NCI-H1436 treated with DMSO at 0.1 percent for 48 hours (cell line): ENCODE measurements at places on chromosomes 1 and 21.

GRCh38 chr1:107555578-107555977 is 409.4 kb downstream of the VAV3 start:
- no peak for DNase-seq

GRCh38 chr21:42734323-42734971 is 81.0 kb downstream of the PDE9A start:
- DNase-seq = no peak

DNA sequence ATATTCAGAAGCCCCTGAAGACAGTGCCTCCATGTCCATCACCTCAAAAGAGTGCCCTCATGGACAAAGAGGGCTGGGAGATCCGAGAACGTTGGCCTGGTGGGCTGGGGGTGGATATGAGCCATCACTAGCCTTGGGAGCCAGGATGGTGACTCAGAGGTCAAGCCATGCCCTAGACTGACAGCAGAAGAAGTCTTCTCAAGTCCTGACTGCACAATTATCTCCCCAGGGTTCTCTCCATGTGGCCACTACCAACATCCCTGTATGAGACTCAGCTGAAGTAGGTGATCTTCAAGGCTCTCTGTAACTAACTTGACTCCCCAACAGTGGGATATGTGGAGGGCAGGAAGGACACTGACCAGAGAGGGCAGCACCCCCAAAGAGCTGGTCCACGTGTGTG is 7.1 kb upstream of the USF1 start:
- no peak for DNase-seq

- DNase-seq = no peak
Measured at GRCh38 chr1:230509281-230509977, 83.3 kb upstream of the PGBD5 start.

- DNase-seq = no peak
Measured at GRCh38 chr1:193299038-193299437, 112.6 kb upstream of the B3GALT2 start.

DNA sequence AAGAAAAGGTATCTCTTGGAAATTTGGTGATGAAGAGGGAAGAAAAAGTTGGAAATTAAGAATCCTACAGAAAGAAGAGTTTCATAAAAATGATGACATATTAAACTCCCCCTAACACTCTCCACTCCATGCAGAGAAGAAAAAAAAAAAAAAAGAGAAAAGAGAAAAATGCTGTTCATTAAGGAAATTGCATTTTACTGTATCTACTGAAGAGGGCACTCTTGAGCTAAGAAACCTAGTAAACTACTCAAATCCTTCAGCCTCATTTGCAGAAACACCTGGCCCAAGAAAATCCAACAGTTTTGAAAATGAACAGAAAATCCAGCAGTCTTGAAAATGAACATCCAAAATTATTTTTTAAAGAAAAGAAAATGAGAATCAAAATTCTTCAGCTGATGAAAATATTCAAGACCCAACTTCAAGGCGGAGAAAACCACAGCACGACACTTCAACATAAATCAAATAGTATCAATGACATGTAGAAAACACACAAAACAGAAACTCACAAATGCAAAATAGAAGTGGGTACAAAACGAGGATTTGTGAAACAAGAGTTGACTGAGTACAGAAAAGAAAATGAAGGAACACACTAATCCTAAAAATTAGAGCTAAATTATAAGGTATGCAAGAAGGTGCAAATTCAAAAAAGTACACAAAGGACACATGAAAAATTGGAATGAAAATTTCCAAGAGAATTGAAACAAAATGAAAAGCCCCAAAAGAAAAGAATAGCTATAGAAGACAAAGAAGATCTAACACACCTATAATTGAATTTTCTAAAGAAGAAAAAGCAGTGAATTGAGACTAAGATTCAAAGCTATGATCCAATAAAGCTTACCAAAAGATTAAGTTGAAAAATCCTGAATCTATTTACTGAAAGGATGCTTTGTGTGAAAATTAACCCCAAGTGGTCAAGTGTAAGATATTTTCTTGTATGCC is 73.2 kb upstream of the DNAJC6 start:
- peak; percentile 7 for DNase-seq

DNA sequence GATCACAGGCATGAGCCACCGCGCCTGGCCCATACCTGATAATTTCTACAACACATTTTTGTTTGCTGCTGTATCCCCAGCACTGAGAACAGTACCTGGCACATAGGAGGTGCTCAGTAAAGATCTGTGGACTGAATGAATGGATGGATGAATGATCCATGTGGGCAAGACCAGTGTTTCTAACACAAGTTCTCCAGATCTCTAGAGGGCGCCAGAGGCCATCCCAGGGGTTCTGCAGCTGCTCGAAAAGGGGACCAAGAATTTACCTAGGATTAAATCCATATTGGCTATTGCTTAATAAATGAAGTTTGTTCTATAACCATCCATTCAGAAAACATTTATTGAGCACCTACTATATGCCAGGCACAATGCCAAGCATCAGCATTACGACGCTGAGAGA is 167.7 kb downstream of the ACTL8 start:
- peak; percentile 49 for DNase-seq

DNA sequence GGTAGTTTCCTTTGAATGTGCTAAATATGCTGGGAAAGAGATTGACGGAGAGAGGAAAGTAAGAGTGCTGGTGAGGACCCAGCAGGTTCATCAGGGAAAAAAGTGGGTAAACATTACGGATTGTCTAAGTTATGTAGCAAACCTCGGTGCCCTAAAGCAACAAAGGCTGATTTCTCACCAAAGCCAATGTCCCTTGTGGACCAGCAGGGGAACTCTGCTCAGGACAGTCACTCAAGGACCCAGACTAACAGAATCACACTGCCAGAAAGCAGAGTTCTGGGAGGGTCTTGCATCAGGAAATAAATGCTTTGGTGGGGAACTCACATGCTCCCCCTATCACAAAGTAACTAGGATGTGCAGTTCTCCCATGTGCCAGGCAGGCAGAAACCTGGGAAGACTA is 1.7 kb upstream of the IKBKE start:
- DNase-seq = no peak

- DNase-seq = no peak
Measured at GRCh38 chr1:199197695-199198094, 558.9 kb downstream of the PTPRC start.

DNA sequence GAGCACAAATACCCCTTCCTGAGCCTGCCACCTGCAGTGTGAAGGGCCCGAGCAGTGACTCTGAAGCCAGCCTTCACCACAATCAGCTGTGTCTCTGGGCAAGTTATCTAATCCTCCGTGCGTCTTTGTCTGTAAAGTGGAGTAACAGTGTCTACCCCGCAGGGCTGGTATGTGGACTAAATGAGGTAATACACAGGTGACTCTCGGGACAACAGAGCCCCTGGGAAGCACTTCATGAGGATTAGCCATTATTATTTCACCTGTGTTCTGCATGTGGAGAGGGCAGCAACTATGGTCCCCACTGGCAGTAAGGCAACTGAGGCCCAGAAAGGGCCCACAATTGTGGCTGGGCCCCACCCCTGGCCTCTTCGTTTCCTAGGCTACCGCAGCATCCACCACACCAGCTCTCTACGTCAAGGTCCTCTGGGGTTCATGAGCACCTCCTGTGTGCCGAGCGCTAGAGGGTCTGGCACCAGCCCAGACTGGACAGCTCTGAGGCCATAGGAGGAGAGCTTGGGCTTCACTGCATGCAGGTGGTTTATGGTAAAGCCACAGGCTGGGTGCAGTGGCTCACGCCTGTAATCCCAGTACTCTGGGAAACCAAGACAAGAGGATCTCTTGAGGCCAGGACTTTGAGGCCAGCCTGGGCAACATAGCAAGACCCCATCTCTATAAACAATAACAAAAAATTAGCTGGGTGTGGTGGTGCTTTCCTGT is 41.3 kb upstream of the LRP8 start:
- no peak for DNase-seq
